ENCODE measurements at places on chromosomes 16 and 17.

- no peak for DNase-seq
Measured at GRCh38 chr16:48912360-48912759, 302.4 kb upstream of the N4BP1 start.

DNA sequence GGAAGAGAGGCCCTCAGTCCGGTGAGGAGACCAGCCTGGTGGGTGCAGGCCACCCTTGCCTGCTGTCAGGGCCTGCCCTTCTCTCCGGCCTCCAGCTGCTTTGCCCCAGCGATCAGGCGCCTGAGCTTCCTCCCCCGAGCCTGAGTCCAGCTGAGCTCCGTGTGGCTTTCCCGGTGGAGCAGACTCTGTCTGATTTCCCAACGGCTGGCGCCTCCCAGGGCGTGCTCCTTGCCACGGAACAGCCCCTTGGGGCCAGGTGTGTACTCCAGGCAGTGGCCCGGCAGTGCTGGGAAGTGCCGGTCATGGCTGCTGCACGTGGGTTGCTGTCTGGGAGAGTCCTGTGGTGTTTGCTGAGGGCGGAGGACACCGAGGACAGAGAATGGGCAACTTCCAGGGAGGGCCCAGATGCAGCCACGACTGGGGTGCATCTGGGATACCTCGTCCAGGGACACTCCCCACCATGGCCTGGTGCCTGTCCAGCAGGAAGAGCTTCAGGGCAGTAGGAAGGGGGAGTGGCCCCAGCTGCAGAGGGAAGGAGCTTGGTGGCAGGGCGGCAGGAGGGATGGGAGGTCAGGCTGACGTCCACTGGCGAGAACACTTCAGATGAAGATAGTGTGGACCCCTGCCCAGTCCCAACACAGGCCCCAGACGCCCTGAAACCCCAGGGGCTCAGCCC, 22.5 kb downstream of the METRNL start:
- DNase-seq: no peak

DNA sequence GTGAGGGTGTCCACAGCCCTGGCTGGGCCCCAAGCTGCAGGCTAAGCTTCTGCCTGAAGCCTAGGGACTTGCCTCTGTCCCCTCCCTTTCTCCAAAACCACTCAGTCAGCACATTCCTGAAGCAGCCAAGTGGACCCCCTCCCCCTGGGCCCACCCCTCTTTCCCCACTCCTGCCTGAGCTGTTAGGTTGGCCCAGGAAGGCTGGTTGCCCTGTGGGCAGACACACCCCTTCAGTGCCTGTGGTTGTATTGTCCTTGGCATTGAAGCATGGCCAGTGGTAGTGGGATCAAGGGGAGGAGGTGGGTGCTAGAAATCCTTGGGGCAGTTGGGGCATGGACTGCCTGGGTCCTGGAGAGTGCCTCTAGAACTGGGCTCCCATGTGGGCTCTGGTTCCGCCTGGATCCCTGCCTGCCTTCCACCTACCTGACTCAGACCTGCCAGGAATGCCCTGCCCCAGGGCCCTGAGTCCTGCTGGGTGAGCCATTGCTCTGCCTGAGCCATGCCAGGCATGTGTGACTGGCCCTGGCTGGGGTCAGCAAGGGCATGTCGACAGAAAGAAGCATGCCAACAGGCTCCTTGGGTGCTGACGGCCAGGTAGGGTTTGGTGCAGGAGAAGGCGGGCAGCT, 2.1 kb downstream of the TRAF4 start:
- DNase-seq: no peak

DNA sequence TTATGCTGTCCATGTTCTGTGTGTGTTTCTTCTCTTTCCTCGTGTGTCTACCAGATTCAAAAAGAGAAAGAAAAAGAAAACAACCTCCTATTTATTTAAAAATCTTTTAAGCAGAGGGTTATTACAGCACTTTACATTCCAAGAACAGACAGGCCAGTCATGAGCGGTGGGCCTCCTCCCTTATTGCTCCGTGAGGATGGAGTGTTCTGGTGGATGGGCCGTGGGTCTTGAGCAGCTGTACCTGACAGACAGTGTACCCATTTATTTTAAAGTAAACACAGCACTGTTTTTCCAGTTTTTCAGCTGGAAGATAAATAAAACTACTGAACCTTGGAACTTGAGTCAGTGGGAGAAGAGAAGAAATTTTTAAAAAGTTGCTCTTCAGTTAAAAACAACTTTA, 52.4 kb downstream of the WWP2 start:
- DNase-seq: no peak

DNA sequence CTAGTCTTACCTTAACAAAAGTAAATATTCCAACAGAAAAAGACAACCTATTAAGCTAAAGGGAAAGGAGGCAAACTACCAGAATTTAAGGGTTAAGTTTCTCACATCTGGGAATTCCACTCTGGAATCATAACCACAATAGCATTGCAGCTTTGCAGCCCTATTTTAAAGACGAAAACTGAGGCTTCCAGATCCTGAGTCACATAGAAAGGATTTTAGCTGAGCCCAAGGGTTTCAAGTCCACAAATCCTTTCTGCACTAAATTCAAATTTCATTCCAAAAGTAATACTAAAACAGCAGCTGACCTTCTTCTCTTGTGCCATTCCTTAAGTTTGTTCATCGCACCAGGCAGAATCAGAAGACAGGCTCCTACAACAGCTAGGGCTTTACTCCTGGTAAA, 17.8 kb downstream of the XYLT1 start:
- DNase-seq: no peak

DNA sequence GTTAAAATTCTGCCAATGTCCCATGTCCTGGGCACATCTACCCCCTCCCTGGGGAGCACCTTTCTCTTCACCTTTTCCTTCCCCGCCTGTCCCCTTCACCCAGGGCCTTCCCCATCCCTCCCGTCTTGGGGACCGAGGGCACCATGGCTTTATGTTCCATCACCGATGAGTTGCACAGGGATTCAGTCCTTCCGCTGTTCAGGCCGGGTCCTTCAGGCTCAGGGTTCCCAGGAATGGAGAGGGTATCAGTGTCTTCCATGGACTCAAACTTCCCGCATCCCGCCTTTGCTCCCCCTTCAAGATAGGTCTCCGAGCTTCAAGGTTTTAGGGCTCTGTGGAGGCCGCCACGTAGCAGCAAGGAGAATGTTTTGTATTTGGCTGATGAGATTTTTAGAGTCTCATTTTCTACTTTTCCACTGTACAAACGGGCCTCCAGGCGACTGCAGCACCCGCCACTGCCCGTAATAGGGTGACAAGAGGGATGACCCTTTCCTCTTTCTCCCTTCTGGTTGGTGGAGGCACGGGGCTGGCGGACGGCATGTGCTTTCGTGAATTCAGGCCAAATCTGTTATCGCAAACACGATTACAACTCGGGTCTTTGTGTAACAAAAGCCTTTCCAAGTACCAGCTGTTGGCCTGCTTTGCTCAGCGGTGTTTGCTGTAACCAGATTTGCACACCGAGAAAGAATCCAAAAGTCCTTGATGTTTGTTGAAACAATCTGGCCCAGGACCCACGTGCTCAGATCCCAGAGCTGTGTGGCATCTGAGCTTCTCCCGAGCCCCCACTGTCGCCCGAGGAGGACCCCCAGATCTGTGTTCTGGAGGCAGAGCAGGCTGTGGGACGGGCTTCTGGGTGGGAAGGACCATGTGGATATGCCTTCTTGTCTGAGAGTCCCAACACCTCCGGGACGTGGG, 236.3 kb downstream of the SEC14L1 start:
- no peak for DNase-seq

DNA sequence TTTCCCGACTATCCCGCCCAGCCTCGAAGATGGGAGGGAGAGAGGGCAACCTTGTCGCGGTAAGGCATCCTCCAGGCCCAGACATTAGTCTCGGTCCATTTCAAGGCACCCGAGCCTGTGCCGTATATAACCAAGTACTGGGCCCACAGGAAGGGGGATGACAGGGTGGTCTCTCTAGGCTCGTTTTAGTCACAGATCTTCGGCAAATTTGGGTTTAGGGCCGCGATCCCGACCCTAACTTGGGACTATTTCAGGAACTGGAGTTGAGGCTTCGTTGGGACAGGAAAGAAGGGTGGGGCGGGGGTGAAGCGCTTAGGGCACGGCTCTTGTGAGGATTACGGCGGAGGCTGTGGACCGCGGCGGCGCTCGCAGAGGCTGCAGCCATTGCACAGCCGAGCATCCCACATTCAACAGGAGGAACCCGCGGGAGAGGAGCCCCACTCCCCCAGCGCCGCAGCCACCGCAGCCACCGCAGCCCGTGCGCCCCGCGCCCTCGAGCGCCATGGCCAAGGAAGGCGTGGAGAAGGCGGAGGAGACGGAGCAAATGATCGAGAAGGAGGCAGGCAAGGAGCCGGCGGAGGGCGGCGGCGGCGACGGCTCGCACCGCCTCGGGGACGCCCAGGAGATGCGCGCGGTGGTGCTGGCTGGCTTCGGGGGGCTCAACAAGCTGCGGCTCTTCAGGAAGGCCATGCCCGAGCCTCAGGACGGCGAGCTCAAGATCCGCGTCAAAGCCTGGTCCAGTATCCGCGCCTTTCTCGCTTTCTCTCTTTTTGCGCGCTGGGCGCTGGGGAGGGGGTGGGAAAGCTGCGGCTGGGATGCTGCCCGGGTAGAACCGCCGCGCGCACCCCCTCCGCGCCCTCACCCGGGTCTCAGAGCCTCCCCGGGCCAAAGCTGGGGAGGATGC, at the start of gene VAT1L:
Gene VAT1L (plus strand): TSS at position 384 of the 904 bp plus-strand sequence. CDS start 119 bp downstream, at position 503.
- DNase-seq: no peak

GRCh38 chr17:3910420-3911270, 5.6 kb downstream of the P2RX1 start:
- DNase-seq: no peak

DNA sequence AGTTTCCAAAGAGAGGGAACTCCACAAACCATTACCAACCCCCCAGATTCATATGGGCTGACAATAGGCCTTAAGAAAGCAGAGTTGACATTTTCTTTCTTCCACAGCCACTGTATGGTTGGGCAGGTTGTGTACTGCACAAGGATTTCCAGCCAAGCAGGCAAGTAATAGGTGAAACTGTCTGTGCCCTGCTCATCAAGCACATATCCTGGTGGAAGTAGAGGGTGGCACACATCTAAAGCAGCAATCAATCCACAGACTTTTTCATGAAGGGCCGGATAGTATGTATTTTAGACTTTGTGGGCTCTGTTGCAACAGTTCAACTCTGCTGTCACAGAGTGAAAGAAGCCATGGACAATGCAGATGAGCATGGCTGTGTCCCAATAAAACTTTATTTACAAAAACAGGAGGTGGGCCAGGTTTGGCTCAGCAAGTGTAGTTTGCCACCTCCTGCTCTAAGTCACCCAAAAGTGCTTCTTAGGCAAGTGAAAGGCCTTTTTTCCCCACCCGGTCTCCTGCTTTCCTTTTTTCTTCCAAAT, 63.4 kb downstream of the SNX20 start:
- no peak for DNase-seq
